ENCODE measurements at places on chromosomes 7 and 10. TPM values are rescaled to one million over a fixed set of nuclear protein-coding genes. Genes with fewer than 3 reads are reported as not detected.

- no peak for DNase-seq
Measured at GRCh38 chr10:1524540-1524939, 212.8 kb downstream of the ADARB2 start.

Gene CTBP2
- total RNA-seq: 221 TPM

DNA sequence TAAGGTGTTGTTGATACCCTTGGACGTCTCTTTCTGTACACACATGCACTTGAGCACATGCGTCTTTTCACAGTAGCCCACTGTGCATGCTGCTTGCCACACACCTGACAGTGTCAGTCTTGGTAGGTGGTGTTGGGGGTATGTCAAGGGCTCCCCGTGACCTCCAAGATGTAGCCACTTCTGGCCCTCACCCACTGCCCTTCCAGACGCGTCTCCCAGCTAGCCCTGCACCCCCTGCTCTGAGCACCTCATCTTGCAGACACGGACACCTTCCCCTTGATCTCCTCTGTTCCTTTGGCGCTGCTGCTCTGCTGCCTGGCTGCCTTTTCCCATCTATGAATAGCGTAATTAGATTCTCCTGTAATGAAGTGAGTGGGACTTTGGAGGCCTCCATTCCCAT is 75.2 kb upstream of the TNS3 start:
- no peak for DNase-seq

- no peak for DNase-seq
Measured at GRCh38 chr7:34190299-34190698, 285.0 kb downstream of the BMPER start.

Gene RHOBTB1
- 9.3 TPM for total RNA-seq
